GM23248 (cell line): ENCODE measurements at places on chromosomes 11 and 22. TPM values are rescaled to one million over a fixed set of nuclear protein-coding genes. Genes with fewer than 3 reads are reported as not detected.

OVCH2 gene
- not detected in 2 replicates for total RNA-seq

SYT12 gene
- 2.8 and 3.3 TPM in 2 replicates for total RNA-seq

CYP2D6 gene
- 0.13 TPM in 1 of 2 replicates, not detected in the other for total RNA-seq

CRYBB1 gene
- not detected in 2 replicates for total RNA-seq

IGF2 gene
- not detected in 2 replicates for total RNA-seq

DNA sequence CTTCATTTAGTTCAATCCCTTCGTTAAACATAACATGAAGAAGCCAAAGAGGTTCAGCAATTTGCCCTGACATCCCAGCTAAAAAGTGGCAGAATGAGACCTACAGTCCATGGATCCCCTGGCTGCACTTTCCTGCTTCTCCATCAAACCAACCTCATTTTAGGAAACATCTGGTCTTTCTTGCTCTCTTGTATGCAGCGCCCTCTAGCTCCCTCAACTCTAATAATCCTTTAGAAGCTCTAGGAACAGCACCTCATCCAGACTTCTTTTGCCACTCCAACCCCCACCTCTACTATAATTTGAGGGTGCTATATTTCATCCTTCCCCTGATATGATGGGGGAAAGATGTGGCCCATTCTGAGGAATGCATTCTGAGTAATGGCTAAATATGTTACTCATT lies 7.4 kb downstream of the CNTF start:
- peak; percentile 82 for DNase-seq
- H3K27me3 ChIP-seq, result no peaks in the 10 kb centered on the region
- peaks cover 4% of the 10 kb centered on the region; the same call in 1 of the 2 replicates for H3K36me3 ChIP-seq
- no peak overlapping the region for H3K4me3 ChIP-seq
- 0 out of 2 replicates have a peak overlapping the region, but pooled peaks have one; percentile 91 for H3K27ac ChIP-seq

- H3K36me3 ChIP-seq, result no peaks in the 10 kb centered on the region
- DNase-seq, result no peak
- H3K27ac ChIP-seq, result no peak overlapping the region
Observed at GRCh38 chr11:58887452-58887851, 42.9 kb upstream of the GLYATL2 start.

DNA sequence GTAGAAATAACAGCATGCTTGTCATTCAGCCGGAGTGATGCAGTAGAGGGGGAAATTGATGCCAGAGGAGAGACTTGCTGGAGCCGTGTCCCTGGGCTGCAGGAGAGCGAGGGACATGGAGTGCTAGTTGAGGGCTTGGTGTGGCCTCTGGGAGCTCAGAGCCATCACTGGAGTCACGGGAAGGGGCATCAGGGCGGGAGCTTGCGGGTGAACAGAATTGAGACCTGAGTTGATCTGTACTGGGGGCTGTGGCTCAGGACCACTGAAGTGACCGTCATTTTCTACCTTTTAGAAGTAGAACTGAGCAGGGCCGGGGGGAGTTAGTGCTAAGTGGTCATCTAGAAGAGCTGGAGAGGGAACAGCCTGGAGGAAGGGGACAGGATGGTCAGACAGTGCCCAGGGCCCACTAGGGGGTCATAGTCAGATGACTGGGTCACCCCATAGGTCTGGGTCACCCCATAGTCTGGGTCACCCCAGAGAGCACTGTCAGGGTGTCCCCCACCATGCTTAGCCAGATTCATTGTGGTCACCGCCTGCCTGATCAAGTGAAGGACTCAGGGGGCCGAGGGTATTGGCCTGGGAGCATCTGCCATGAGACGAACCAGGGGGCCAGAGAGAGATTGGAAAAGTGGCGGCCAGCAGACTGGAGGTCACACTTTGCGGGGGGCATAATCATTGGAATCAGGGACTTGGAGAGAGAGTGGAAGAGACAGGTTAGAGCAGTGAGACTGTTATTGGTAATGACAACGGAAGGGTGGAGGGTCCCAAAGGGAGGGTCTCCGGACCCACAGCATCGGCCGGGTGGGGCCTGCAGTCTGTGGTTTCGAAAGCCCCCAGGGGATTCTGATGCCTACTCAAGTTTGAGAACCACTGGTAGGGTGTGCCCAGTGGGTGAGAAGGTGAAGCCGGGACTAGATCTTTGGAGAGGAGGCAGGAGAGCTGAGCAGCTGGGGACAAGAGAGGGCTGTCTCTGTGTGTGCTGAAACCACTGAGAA lies 15.2 kb downstream of the RIBC2 start:
- no peaks in the 10 kb centered on the region for H3K27me3 ChIP-seq
- no peaks in the 10 kb centered on the region for H3K4me1 ChIP-seq
- DNase-seq, result no peak
- H3K4me3 ChIP-seq, result no peak overlapping the region

- H3K4me1 ChIP-seq, result peaks cover 50% of the 10 kb centered on the region
- DNase-seq, result peak; percentile 89
- peaks cover 19% of the 10 kb centered on the region for H3K36me3 ChIP-seq
- peak within 1 kb of the TSS; percentile 86 for H3K4me3 ChIP-seq
- no peaks in the 10 kb centered on the region for H3K27me3 ChIP-seq
Observed at GRCh38 chr11:123195188-123196059, at the start of gene CLMP. Gene CLMP (minus strand): TSS chr11:123195248. CDS start chr11:123194940, 308 bp downstream.

- no peaks in the 10 kb centered on the region for H3K27me3 ChIP-seq
- H3K36me3 ChIP-seq, result peaks cover 34% of the 10 kb centered on the region
- H3K27ac ChIP-seq, result no peak overlapping the region
- H3K4me1 ChIP-seq, result no peaks in the 10 kb centered on the region
- no peak overlapping the region for H3K4me3 ChIP-seq
- DNase-seq, result no peak
Observed at GRCh38 chr22:39512026-39512425, 8.3 kb upstream of the ATF4 start.

GRCh38 chr11:38060920-38061319 lies 1462.9 kb upstream of the RAG2 start:
- H3K4me1 ChIP-seq, result no peaks in the 10 kb centered on the region
- no peak overlapping the region for H3K4me3 ChIP-seq
- no peaks in the 10 kb centered on the region for H3K36me3 ChIP-seq
- no peaks in the 10 kb centered on the region for H3K27me3 ChIP-seq
- no peak for DNase-seq
- H3K27ac ChIP-seq, result no peak overlapping the region

GRCh38 chr22:17732251-17732854 lies 41.9 kb downstream of the BID start:
- H3K4me3 ChIP-seq, result no peak overlapping the region
- peaks cover 21% of the 10 kb centered on the region for H3K4me1 ChIP-seq

DNA sequence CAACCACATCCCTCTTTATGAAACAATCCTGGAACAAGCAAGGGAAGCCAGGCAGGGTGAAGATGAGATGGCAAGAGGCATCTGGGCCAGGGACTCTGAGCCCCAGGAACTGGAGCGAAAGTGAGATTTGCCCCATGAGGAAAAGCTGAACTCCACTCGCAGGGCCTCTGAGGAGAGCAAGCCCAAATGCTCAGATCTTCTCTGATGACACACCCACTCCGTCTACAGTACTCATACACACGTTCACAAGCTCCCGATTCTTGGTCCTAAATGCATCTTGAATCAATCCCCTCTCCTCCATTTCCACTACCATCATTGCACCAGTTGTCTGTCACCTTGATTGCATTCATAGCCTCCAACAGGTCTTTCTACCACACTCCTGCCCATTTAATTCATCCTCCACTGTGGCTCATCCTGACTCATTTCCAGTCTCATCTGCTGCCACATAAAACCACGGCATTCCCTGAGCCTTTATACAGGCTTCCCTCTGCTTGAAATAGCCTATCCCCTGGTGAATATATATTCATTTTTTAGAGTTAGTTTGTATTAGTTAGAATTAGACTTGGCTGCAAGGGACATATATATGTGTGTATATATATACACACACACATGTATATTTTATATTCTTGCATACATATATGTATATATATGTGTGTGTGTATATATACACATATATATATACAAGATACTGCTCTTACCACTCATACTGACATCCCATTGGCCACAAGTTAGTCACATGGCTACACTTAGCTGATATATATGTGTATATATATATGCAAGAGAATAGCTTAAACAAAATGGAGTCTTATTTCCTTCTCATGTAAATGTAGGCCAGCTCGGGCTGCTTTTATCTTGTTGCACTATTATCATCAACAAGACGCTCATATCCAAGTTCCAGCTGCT lies 1.4 kb upstream of the APOA5 start:
- H3K27ac ChIP-seq, result 0 out of 2 replicates have a peak overlapping the region, but pooled peaks have one; percentile 26
- peak; percentile 92 for DNase-seq
- H3K4me1 ChIP-seq, result peaks cover 33% of the 10 kb centered on the region
- no peak overlapping the region for H3K4me3 ChIP-seq
- no peaks in the 10 kb centered on the region for H3K27me3 ChIP-seq
- H3K36me3 ChIP-seq, result no peaks in the 10 kb centered on the region

GRCh38 chr22:37103151-37103550 lies 6.4 kb downstream of the TMPRSS6 start:
- H3K27ac ChIP-seq, result no peak overlapping the region
- H3K27me3 ChIP-seq, result peaks cover 39% of the 10 kb centered on the region
- no peaks in the 10 kb centered on the region for H3K36me3 ChIP-seq
- no peak overlapping the region for H3K4me3 ChIP-seq
- H3K4me1 ChIP-seq, result no peaks in the 10 kb centered on the region

DNA sequence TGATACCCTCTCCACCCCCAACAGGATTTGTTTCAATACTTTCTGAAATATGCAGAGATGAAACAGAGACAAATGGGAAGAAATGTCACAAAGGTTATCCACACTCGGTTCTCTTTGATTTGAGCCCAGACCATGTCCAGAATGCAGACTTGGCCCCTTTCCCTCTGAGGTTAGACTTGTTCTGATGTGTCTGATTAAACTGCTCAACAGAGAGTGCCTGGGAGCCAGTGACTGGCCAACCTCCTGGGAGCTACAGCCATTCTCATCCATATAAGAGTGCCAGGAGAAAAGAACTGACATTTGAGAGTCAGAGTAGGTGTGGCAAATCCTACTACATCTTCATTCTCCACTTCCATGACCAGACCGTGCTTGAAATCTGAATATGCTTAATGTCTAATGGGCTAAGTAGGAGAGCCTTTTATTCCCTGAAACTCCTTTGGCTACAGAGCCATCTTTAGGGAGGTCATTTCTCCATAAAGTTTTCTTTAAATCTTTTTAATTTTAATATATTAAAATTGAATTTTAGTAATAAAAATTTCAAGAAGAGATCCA lies 201.4 kb downstream of the BLID start:
- no peaks in the 10 kb centered on the region for H3K27me3 ChIP-seq
- peak overlapping the region; percentile 16; the same call in 1 of the 2 replicates for H3K27ac ChIP-seq
- peaks cover 15% of the 10 kb centered on the region for H3K4me1 ChIP-seq

GRCh38 chr11:47950396-47950795 lies 30.0 kb upstream of the PTPRJ start:
- H3K4me1 ChIP-seq, result peaks cover 22% of the 10 kb centered on the region

DNA sequence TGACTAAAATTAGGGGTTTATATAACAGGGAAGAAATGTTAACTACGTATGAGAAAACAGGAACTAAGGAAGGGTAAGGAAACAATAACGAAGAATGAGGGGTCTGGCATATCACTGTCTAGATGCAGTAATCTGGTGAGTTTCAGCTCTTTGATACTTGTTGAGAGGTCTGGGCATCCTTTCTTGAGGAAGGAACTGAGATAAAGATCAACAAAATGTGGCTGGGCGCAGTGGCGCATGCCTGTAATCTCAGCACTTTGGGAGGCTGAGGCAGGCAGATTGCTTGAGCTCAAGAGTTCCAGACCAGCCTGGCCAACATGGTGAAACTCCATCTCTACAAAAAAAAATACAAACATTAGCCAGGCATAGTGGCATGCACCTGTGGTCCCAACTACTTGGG lies 2.7 kb downstream of the DCDC1 start:
- no peaks in the 10 kb centered on the region; the same call in 1 of the 2 replicates for H3K27me3 ChIP-seq
- H3K4me3 ChIP-seq, result no peak overlapping the region

- no peak overlapping the region for H3K4me3 ChIP-seq
- H3K27me3 ChIP-seq, result no peaks in the 10 kb centered on the region
- no peak overlapping the region for H3K27ac ChIP-seq
- H3K36me3 ChIP-seq, result no peaks in the 10 kb centered on the region
Observed at GRCh38 chr11:87304412-87304811, 266.7 kb downstream of the TMEM135 start.

GRCh38 chr11:113632981-113633380 lies 73.1 kb downstream of the TMPRSS5 start:
- no peak overlapping the region for H3K4me3 ChIP-seq
- H3K36me3 ChIP-seq, result no peaks in the 10 kb centered on the region
- no peaks in the 10 kb centered on the region for H3K27me3 ChIP-seq

GRCh38 chr11:31767066-31767465 lies 44.1 kb downstream of the PAX6 start:
- H3K36me3 ChIP-seq, result no peaks in the 10 kb centered on the region
- no peaks in the 10 kb centered on the region for H3K27me3 ChIP-seq
- no peak for DNase-seq
- no peak overlapping the region for H3K4me3 ChIP-seq
- H3K27ac ChIP-seq, result no peak overlapping the region
- no peaks in the 10 kb centered on the region for H3K4me1 ChIP-seq

- H3K4me1 ChIP-seq, result no peaks in the 10 kb centered on the region
- no peak for DNase-seq
- no peaks in the 10 kb centered on the region for H3K27me3 ChIP-seq
- no peak overlapping the region for H3K4me3 ChIP-seq
- H3K27ac ChIP-seq, result no peak overlapping the region
Observed at GRCh38 chr11:1484061-1484671, 2.4 kb downstream of the MOB2 start.

- no peak overlapping the region for H3K4me3 ChIP-seq
- H3K27me3 ChIP-seq, result no peaks in the 10 kb centered on the region
- no peak for DNase-seq
- no peaks in the 10 kb centered on the region for H3K36me3 ChIP-seq
- no peaks in the 10 kb centered on the region for H3K4me1 ChIP-seq
- H3K27ac ChIP-seq, result no peak overlapping the region
Observed at GRCh38 chr11:101083335-101083734, 46.3 kb downstream of the PGR start.

DNA sequence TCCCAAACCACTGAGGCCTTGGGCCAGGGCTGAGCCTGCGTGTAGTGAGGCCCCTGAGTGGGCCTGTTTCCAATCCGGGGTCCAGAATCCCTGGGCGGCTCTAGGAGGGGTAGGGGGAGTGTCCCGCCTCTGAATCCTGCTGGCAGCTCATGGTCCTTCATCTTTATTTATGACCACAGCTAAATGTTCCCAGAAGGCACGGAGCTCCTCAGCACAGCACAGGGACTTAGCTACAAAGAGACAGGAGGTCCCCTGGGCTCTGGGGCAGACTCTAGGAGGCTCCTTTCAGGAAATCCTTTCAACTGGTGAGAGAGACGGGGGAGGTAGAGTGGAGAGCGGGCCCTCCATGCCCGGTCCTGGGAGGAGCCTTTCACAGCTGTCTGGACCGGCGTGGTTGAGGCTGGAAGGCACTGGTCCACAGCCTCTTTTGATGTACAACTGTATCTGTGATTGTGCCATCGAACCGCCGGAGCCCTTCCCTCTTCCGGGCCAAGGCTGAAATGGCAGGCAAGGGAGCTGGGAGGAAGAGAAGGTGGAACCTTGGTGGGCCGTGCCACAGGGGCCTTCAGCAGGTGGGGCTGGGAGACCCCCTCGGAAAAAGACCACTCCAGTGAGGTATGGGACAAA lies 46.8 kb downstream of the SCUBE1 start:
- no peaks in the 10 kb centered on the region for H3K36me3 ChIP-seq
- peaks cover 10% of the 10 kb centered on the region for H3K27me3 ChIP-seq
- H3K27ac ChIP-seq, result no peak overlapping the region
- H3K4me3 ChIP-seq, result no peak overlapping the region
- H3K4me1 ChIP-seq, result no peaks in the 10 kb centered on the region

- no peak overlapping the region for H3K27ac ChIP-seq
- no peaks in the 10 kb centered on the region for H3K4me1 ChIP-seq
- DNase-seq, result no peak
- H3K27me3 ChIP-seq, result no peaks in the 10 kb centered on the region
Observed at GRCh38 chr11:21307874-21308273, 638.5 kb downstream of the NELL1 start.

- H3K27me3 ChIP-seq, result no peaks in the 10 kb centered on the region
- peaks cover 53% of the 10 kb centered on the region for H3K4me1 ChIP-seq
- H3K36me3 ChIP-seq, result no peaks in the 10 kb centered on the region
- H3K4me3 ChIP-seq, result no peak overlapping the region
- DNase-seq, result peak; percentile 56
- H3K27ac ChIP-seq, result peak overlapping the region; percentile 15
Observed at GRCh38 chr11:62398011-62398994, 20.5 kb upstream of the SCGB1A1 start.
